ENCODE measurements at places on chromosomes 1 and 21.

DNA sequence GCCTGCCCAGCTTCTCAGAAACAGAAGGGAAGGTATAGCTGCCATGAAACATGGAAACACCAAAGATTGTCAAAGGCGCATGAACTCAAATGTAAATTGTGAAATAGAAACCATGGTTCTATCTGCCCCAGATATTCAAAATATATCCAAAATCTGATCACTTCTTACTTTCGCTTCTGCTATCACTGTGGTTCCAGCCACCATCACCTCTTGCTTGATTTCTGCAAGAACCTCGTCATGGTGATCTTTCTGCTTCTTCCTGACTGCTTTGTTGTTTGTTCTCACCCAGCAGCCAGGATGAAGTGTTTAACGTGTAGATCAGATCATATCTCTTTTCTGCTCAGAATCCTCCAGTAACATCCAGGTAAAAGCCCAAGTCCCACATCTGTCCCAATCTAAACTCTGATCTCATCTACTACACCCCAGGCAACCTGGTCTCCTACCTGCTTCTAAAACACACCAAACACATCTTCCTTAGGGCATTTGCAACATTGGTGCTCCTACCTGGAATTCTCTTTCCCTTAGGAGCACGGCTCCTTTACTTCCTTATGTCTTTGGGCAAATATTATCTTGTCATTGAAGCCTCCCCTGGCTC, 10.5 kb upstream of the LMO4 start:
- no peak for DNase-seq

DNA sequence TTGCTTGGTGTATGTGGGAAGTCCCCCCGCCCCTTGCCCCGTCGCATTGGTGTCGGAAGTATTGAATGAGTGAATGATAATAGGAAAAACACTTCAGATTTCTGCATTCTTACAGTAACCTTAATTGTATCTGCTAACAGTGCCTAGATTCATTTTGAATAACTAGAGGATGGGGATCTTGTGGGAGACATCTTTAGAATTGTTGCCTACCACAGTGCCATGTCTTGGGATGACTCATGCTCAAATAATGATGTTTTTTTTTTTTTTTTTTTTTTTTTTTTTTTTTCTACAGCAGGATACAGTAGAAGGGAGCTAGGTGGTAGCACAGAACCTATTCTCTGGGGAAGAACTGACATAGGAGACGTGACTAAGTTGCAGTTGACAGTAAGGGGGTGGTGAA, 237.9 kb downstream of the USP25 start:
- DNase-seq: peak; percentile 66

GRCh38 chr1:174875306-174875705, 124.4 kb upstream of the CACYBP start:
- DNase-seq: no peak

DNA sequence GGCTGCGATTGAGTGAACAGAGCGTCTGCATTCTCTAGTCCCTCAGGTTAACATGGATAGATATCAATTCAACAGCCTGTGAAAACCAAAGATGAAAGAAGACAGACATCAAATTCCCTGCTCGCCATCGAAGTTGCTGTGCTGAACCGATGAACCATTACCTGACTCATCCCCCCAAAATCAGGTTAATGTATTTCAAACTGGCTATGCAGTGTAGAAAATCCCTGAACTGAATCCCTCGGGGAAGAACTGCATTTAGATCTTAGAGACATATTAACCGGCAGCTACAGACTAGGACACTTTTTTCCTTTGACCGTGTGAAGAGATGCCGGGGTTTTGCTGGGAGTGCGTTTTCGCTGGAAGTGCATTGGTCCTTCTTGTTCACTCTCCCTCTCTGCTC, 213.2 kb upstream of the KIAA0040 start:
- DNase-seq: peak; percentile 23

DNA sequence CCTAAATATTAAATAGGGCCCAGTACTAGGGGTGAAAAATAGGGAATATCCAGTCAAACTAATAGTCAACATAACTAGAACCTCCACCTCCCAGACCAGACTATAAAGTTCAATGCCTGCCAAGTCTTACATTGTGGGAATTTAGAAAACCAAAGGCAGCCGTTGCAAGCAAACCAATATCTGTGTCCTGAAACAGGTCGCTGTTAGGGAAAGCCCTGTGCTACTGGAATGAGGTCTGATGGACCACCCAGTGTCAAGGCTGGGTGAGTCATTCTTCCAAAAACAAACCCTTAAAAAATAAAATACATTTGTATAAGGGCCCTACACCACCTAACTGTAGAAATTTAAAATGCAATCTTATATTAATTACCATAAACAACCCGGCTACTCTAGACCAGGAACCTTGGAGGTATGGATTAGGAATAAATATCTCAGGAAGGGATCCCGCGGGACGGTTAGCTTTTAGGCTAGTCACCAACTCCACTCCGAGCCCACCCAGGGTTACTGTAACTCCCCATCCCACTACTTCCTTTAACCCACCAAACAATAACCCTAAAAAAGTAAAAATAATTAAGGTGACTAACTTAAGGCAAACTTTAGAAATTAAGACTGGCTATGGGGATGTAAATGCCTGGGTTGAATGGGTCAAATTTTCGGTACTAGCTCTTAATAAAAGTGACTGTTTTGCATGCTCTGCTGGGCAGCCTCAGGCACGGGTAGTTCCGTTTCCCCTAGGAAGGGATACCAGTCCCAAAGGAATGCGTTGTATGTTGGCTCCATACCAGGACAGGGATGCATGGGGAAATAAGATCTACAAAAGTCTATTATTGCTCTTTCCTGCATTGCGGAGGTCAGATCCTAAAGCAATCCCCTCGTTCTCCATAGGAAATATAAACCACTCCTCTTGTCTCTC, 65.4 kb upstream of the TLR5 start:
- no peak for DNase-seq

- peak; percentile 69 for DNase-seq
These were observed 60.3 kb downstream of the STUM start for GRCh38 chr1:226608699-226609505.

GRCh38 chr1:1206376-1206965, at the start of gene TNFRSF18:
TNFRSF18 (minus strand) TSS chr1:1206592; CDS start chr1:1206571, 21 bp downstream.
- DNase-seq: no peak

DNA sequence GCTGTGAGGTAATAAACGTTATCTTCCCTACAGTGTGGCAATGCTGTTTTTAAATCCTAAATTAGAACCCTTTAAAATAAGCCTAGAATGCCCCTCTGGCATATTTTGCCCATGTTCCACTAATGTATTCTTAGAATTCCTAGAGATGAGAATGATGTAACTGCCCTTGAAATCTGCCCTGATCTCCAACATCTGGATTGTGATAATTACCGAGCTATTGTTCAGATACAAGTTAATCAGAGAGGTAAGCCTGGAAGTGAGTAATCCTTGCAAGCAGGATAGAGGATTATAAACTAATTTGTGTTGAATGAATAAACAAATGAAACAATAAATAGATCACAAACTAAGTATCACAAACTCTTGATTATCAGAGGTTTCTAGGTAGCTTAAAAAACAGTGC, 107.8 kb upstream of the DMRTA2 start:
- no peak for DNase-seq

DNA sequence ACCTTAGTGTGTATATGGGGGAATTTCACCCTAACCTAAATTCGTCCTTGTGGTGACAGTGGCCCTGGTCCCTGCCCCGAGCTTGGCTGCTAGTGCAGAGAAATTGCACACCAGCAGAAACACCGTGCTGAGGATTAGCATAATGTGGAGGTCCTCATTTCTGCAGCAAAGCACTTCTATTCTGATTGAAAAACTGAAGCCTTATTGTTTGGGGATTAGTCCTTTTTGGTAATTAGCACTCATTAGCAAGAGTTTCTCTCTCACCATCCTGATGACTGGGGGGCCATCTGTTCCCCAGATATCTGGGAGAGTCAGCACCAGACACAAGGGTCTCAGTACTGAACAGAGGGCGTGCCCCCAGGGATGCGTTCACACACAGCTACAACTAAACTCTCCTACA, 55.2 kb downstream of the AJAP1 start:
- DNase-seq: no peak

DNA sequence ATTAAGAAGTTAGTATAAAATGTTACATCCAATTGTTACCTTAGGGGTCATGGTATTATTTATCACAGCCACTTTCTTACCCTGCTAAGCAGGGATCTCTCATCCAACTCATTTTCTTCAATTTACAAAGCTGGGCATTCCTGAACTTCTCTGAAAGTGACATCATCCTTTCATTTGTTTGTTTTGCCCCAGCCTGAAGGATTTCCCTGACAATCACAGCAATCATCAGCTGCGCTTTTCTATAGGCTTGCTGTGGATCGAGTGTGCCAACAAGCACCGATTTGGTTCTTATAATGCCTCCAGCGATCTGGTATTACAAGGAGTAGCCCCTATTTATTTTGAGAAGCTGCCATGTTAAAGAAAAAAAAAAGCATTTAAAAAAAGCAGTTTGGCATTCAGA, 240.2 kb downstream of the USH2A start:
- peak; percentile 29 for DNase-seq

DNA sequence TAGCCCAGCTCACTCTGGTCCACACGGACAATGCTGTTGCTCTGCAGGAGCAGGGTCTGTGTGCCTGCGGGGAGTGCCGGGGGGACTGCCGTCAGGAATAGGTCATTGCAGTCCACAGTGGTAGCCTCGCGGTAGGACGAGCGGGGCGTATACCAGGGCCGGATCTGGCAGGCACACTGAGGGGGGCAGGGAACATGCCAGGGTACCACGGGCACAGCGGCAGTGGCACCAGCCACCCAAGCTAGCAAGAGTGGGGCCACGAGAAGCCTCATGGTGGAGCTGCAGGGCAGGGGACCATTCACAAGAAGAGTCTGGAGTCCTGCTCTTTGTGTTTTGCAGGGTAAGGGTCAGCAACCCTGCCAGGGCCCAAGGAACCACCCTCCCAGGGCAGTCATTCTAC, 65.8 kb downstream of the LRRN2 start:
- no peak for DNase-seq

DNA sequence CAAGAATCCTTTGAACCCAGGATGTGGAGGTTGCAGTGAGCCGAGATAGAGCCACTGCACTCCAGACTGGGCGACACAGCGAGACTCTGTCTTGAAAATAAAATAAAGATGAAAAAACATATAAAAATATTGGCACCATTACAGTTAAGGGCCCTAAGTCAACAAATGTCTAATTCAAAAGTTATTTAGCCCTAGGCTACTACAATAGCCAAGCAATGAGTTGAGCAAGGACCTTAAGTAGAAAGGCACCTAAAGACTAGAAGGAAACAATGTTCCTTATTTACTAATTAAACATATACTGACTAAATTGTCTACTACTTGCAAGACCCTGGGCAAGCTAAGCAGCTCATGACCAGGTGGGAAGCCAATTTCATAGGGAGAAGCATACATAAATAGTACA, 4.1 kb downstream of the PIK3R3 start:
- no peak for DNase-seq

- no peak for DNase-seq
These were observed 2.0 kb upstream of the TAGLN2 start for GRCh38 chr1:159927211-159927848.

DNA sequence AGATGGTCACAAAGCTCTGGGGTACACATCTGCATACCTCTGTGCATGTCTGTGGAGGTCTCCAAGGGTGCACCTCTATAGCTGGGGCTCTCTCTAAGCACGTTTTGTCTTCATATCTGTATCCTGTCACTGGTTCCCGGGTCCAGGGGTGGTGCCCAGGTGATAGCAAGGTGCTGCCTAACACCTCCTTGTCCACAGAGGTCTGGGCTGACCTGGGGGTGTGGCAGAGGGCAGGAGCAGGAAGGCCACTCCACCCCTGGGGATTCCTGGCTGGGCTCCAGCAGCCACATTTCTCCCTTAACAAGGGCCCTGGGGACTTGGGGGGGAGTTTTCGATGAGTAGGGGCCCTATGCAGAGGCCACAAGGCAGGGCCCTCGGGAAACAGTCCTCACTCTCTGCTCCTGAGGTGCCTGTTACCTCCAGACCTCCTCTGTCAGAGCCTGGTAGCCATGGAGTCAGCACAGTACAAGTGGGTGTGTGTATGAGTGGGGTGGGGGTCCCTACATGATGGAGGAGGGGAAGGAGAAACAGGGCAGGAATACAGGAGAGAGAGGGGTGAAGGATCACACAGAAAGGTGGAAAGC, 7.0 kb upstream of the CDCP2 start:
- no peak for DNase-seq

DNA sequence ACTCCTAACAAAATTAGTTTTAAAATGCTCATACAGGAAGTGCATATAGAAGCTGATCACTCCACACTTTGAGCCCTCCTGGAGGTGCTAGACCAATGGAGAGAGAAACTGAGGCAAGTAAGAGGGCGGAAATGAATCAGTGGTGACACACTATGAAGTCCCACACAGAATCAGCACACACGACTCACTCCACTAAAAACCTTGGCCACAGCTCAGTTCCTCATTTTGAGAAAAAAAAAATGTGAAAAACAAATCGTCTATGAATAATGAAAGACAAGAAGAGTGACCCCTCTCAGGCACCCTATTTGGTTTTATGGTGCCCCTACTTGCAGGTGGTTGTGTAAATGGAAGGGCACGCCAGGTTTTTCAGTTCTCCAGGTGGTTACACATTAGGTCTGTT, 675.1 kb upstream of the BRINP3 start:
- DNase-seq: no peak

- DNase-seq: no peak
These were observed 65.4 kb upstream of the PODN start for GRCh38 chr1:52996653-52997052.

- no peak for DNase-seq
These were observed 123.8 kb downstream of the PRDM16 start for GRCh38 chr1:3192825-3193224.

GRCh38 chr1:175390081-175390481, 197.5 kb upstream of the KIAA0040 start:
- DNase-seq: no peak

- DNase-seq: peak; percentile 31
These were observed 2.3 kb downstream of the SLC37A1 start for GRCh38 chr21:42515708-42516502.

DNA sequence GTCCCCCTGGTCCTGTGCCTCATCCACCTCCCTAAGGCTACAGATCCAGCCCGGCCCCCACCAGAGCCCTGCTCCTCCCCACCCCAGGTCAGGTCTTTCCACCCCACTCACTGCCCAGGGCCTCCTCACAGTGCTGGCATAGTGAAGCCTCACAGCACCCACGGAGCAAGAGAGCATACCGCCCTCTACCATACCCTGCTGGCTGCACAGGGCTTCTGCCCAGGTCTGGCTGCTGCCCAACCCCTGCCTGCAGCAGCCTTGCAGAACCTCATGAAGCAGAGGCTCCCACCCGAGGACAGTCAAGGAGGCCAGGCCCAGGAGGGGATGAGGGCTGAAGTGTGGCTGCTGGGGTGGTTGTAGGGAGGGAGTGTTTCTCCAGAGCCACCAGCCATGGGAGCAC, 19.7 kb upstream of the ARF1 start:
- DNase-seq: no peak

- DNase-seq: no peak
These were observed 11.1 kb upstream of the MIA3 start for GRCh38 chr1:222606757-222607156.

- no peak for DNase-seq
These were observed 41.0 kb upstream of the LIN9 start for GRCh38 chr1:226349801-226350518.
